ENCODE measurements at places on chromosomes 12 and 14.

DNA sequence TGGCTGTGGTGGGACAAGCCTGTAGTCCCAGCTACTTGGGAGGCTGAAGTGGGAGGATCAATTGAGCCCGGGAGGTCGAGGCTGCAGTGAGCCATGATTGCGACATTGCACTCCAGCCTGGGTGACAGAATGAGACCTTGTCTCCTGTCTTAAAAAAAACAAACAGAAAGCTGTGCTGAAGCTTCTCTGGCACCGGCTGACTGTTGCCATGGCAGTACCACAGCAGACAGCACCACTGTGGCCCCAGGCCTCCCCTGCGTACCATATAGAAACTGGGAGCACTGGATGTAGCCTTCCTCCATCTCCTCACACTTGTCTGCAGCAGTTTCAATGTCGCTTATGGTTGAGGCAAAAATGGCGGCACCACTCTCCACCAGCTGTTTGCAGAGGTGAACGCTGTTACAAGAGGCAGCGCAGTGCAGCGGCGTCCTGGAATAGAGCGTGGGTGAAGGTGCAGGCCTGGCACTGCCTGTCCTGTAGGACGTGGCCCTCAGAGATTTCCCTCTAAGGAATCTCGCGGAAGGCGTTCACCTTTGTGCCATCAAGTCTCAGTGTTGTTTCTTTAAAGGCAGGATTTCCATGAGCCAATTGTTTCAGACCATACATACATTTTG lies 21.9 kb downstream of the ZFYVE21 start:
- DNase-seq, result no peak

- DNase-seq, result no peak
These were observed 198.9 kb downstream of the ZFP36L1 start for GRCh38 chr14:68593806-68594536.

DNA sequence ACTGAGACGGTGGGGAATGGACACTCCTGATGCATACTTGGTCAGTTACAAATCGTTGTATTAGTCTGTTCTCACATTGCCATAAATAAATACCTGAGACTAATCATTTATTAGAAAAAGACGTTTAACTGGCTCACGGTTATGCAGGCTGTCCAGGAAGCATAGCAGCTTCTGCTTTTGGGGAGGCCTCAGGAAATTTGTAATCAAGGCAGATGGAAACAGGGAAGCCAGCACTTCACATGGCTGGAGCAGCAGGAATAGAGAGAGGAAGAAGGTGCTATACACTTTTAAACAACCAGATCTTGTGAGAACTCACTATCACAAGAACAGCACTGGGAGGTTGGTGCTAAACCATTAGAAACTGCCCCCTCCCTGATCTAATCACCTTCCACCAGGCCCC lies 418.2 kb downstream of the FLRT2 start:
- no peak for DNase-seq

- no peak for DNase-seq
These were observed 326.8 kb downstream of the CCDC91 start for GRCh38 chr12:28517101-28517500.

DNA sequence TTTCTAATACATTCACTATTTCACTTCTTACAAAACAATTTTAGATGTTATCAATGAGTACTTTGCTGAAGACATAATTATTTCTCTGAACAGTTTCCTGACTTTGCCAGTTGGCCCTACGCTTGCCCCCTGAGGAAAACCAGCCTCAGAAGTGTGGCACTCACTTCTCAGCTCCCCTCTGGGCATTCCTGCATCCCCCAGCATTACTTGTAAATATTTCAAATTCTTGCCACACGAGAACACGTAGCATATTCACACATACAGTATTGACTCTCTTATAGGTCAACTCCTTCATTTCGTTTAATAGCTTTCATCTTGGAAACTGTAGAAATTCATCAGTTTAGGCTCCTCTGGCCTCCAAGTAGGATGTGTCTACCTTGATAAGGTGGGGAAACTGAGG lies 65.2 kb downstream of the OTX2 start:
- DNase-seq, result no peak

DNA sequence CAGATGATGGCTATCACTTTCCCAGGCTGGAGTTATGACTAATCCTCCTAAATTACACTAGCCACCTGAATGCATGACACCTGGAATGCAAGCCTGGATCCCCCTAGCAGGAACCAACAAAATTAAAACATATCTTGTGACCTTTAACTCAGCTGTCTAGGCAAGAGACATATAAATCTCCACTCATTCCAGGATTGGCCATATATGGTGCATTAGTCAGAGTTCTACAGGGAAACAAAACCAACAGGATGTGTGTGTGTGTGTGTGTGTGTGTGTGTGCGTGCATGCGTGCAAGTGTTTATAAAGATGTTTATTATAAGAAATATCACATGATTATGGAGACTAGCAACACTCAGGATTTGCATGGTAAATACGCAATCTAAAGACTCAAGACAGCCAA lies 212.8 kb downstream of the KIF21A start:
- DNase-seq, result no peak

All from NCI-H1930 (cell line).